ENCODE measurements at places on chromosomes 4 and X. TPM values are rescaled to one million over a fixed set of nuclear protein-coding genes. Genes with fewer than 3 reads are reported as not detected.

DNA sequence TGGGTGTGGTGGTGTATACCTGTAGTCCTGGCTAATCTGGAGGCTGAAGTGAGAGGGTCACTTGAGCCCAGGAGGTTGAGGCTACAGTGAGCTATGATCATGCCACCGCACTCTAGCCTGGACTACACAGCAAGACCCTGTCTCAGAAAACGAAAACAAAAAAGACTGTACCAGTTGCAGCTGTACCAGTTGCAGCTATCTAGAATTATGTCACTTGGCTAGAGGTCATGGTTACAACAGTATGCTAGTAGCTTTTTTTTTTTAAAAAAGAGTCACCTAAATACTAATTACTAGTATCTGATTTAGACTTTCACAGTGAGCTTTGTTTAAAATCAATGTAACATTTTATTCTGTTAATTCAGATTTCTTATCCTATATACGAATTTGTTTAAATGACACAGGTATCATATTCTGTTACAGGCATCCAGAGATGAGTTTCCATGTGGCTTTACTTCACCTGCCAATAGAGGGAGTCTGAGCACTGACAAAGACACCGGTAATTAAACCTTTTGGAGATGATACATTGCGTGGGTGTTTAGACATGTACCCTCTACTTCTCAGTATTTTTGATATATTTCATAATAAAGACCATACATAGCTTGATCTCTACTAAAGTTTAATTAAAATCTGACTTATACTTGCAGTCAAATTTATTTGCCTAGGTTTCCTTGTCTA is 100.2 kb upstream of the IL13RA1 start:
- no peak overlapping the region for H3K4me3 ChIP-seq
- DNase-seq: no peak
- H3K36me3 ChIP-seq: peaks cover 23% of the 10 kb centered on the region
- no peaks in the 10 kb centered on the region for H3K4me1 ChIP-seq

- H3K27ac ChIP-seq: no peak overlapping the region
- peaks cover 19% of the 10 kb centered on the region for H3K4me1 ChIP-seq
- no peak overlapping the region for H3K4me3 ChIP-seq
- peaks cover 4% of the 10 kb centered on the region for H3K27me3 ChIP-seq
- no peaks in the 10 kb centered on the region for H3K36me3 ChIP-seq
Measured at GRCh38 chr4:6448476-6449170, 23.8 kb downstream of the PPP2R2C start.

DNA sequence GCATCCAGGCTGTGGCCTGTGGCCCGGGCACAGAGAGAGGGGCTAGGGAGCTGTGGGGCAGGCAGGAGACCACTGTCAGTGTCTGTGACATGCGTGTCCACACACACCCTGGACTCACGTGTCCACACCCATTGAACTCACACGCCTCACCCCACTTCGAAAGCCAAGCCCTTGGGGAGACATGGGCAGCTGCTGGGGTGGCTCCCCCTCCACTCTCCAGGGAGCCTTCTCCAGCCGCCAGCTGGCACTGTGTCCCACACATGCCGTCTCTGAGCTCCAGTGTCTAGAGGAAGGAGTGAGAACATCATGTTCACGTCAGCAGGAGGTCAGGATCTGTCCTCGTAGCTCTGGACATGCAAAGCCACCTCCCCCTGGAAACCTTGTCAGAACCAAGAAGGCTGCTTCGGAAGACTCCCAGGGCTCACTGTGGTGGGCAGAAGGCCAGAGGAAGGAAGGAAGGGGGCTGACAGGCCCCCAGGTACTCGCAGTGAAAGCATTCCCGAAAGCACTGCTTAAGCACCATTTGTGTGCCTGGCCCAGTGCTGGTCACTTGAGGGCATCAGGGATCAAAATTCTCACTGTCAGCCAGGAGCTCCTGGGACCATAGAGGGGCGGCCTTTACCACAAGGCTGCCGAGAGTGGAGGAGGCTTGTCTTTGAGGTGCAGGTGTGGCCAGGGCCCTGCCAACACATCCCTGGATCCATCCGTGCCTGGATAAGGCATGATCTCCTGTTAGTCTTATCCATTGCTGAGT is 61.4 kb downstream of the HTRA3 start:
- H3K4me3 ChIP-seq: no peak overlapping the region
- no peak overlapping the region for H3K27ac ChIP-seq
- H3K27me3 ChIP-seq: no peaks in the 10 kb centered on the region

GRCh38 chrX:134622056-134622812 is 36.0 kb downstream of the PLAC1 start:
- H3K36me3 ChIP-seq: peaks cover 4% of the 10 kb centered on the region
- H3K4me1 ChIP-seq: peaks cover 20% of the 10 kb centered on the region
- peaks cover 5% of the 10 kb centered on the region for H3K27me3 ChIP-seq
- DNase-seq: peak; percentile 40

- no peaks in the 10 kb centered on the region for H3K4me1 ChIP-seq
- no peak overlapping the region for H3K4me3 ChIP-seq
- DNase-seq: no peak
- no peak overlapping the region for H3K27ac ChIP-seq
- H3K27me3 ChIP-seq: no peaks in the 10 kb centered on the region
Measured at GRCh38 chrX:150919401-150919800, 20.9 kb upstream of the CD99L2 start.

PASD1 gene
- not detected for total RNA-seq

GRCh38 chrX:45191383-45191782 is 9.3 kb downstream of the DIPK2B start:
- no peak overlapping the region for H3K27ac ChIP-seq
- H3K36me3 ChIP-seq: no peaks in the 10 kb centered on the region
- H3K27me3 ChIP-seq: no peaks in the 10 kb centered on the region
- H3K4me3 ChIP-seq: no peak overlapping the region
- no peak for DNase-seq

GRCh38 chrX:137482136-137482535 is 83.8 kb upstream of the ZIC3 start:
- H3K27ac ChIP-seq: no peak overlapping the region
- no peaks in the 10 kb centered on the region for H3K36me3 ChIP-seq
- H3K4me3 ChIP-seq: no peak overlapping the region
- no peaks in the 10 kb centered on the region for H3K4me1 ChIP-seq
- DNase-seq: no peak
- H3K27me3 ChIP-seq: no peaks in the 10 kb centered on the region

DNA sequence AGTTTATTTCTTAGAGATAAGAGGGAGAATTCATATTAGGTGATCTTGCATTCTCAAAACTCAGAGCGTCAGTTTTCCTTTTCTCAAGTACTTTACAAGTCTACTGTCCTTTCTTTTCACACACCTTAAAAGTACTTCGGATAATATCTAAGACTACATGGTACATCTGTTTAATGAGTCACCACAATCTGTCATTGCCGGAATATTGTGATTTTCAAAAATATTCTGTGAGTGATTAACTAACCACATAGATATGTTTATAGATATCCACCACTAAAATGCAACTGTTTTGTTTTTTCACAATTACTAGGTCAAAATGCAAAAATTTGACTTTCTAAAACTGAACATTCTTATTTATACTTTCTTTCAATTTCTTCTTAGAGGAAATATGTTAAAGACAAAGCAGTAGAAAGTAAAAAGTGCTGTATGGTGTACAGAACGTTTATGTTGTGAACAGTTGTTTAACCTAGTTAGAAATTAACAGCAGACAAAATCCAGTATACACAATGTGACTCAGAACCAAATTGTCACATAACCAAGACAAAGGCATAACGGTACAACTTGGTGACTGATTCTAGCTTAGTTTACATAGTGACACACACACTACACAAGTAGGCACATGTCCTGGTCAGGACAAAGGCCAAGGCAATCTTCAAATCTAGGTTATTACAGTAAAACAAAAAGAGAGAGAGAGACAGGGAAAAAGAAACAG is 482.9 kb downstream of the NAF1 start:
- H3K4me1 ChIP-seq: no peaks in the 10 kb centered on the region
- no peak overlapping the region for H3K27ac ChIP-seq
- H3K27me3 ChIP-seq: no peaks in the 10 kb centered on the region
- no peaks in the 10 kb centered on the region for H3K36me3 ChIP-seq
- DNase-seq: no peak
- no peak overlapping the region for H3K4me3 ChIP-seq

WWC2 gene
- 0.23 TPM for total RNA-seq

SEC31A gene
- total RNA-seq: 102 TPM

DNA sequence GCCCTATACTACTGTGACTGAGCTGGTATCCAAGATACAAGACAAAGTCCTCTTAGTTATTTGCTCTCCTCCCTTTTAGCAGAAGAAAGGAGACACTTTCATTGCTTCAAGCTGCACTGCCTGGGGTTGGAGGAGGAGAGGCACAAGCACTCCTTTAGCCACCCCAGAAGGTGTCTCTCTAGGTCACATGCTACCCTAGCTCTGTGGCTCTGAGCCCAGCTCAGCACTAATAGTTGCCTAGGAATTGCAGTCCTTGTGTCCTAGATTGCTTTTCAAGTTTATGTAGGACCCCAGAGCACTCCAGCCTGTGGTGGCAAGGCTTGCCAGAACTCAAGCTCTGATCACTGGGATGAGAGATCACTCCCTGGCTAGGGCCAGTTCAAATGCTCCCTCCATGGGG is 24.4 kb upstream of the LHFPL1 start:
- H3K27me3 ChIP-seq: no peaks in the 10 kb centered on the region
- no peaks in the 10 kb centered on the region for H3K4me1 ChIP-seq
- H3K36me3 ChIP-seq: no peaks in the 10 kb centered on the region

DNA sequence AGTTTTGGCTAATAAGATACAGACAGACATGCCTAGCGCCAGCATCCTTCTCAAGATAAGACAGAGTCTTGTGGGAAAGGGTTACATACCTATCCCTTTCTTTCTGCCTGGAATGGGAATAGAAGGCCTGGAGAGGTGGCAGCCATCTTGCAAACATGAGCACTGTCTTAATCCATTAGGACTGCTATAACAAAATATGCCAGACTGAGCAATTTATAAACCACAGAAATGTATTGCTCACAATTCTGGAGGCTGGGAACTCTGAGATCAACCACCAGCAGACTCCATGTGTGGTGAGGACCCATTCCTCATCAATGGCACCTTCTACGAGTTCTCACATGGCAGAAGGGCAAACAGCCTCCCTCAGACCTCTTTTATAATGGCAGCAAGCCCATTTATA is 26.5 kb upstream of the NEIL3 start:
- H3K4me1 ChIP-seq: peaks cover 3% of the 10 kb centered on the region
- H3K27ac ChIP-seq: no peak overlapping the region
- no peaks in the 10 kb centered on the region for H3K36me3 ChIP-seq
- peaks cover 2% of the 10 kb centered on the region for H3K27me3 ChIP-seq

GRCh38 chr4:173192375-173193162 is 24.0 kb downstream of the GALNT7 start:
- H3K36me3 ChIP-seq: no peaks in the 10 kb centered on the region
- H3K27ac ChIP-seq: no peak overlapping the region
- no peaks in the 10 kb centered on the region for H3K27me3 ChIP-seq
- no peak overlapping the region for H3K4me3 ChIP-seq
- no peak for DNase-seq

DNA sequence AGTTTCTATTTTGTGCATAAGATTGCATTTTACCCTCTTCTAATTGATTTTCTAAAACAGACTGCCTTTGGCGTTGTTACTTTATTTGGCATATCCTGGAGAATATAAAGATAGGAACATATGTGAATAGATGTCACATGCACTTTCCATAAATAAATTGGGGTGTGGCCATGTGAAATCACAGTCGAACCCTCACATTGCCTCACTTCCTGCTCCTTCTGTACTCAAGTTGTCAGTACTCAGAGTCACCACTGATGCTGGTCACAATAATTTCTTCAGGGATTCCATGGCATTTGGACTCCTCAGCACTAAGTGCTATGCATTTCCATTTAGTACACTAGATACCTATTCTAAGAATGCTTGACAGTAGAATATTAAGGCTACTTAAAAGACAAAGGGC is 1.4 kb upstream of the EMCN start:
- H3K27ac ChIP-seq: no peak overlapping the region
- no peak for DNase-seq
- no peak overlapping the region for H3K4me3 ChIP-seq
- H3K4me1 ChIP-seq: no peaks in the 10 kb centered on the region
- peaks cover 16% of the 10 kb centered on the region for H3K27me3 ChIP-seq

DNA sequence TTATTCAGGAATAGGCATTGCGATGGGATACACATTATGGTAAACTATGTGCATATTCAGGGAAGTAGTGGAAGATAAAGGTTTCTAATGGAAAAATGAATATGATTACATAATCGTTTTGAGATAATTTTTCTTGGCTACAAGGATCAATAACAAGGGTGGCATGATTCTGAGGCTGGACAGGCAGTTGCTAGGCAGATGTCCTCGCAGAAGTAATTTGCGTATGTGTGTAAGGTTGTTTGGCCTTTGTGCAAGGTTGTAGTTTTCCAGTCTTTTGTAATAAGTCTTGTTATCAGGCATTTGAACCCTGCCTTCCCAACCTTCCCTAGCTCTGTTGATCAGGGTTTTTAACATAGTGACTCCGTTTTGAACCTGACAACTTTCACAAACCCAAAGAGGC is 59.7 kb downstream of the RGS12 start:
- DNase-seq: no peak
- H3K4me3 ChIP-seq: no peak overlapping the region
- H3K36me3 ChIP-seq: peaks cover 5% of the 10 kb centered on the region
- H3K27ac ChIP-seq: no peak overlapping the region
- H3K4me1 ChIP-seq: peaks cover 11% of the 10 kb centered on the region

- no peak overlapping the region for H3K27ac ChIP-seq
- no peak for DNase-seq
- H3K4me3 ChIP-seq: no peak overlapping the region
- H3K4me1 ChIP-seq: peaks cover 32% of the 10 kb centered on the region
Measured at GRCh38 chrX:1330605-1331004, 6.0 kb upstream of the IL3RA start.

DIPK2B gene
- total RNA-seq: not detected

DNA sequence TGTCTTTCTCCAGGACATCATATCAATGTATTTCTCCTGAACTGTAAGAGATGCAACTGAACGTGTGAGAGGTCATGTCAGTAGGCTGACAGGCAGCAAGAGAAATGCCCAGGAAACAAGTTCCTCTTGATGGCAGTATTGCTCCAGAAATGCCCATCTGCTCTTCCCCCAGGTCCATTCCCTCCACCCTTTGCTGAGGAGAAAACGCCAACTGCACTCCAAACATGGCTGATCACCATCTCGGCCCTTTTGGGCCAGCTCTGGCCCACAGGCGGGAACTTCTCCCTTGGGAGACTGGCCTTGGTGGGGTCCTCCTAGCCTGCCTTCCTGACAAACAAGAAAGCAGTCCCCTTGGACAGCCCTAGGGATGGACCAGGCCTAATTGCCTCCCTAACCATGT is 276.5 kb upstream of the AGTR2 start:
- H3K4me3 ChIP-seq: no peak overlapping the region
- no peak for DNase-seq
- no peaks in the 10 kb centered on the region for H3K36me3 ChIP-seq
- no peaks in the 10 kb centered on the region for H3K4me1 ChIP-seq

DNA sequence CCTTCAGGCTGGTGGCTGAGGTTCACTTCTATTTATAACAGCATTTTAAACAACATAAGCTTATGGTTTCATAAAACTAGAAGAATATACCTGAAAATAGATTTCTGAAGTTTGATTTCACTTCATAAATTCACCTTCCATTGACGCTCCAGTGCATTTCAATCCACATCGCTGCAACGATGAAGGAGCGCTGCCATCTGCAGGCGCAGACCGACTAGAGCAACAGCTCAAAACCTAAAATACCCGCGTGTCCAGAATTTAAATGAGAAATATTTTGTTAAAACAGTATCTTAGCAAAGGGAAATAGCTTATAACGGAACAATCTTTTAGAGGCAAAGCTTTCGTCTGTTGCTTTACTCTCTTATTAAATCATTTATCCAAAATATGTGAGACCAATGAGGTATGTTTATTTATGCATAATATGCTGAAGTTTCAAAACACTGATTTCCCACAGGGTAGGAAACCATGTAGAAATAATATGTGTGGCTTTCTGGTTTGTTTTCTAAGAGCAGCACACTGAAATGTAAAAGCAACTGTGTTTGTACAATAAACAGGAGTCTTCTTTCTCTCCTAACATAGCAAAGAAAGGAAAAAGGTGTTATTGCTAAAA is 816.4 kb upstream of the FRG1 start:
- no peak overlapping the region for H3K27ac ChIP-seq
- no peaks in the 10 kb centered on the region for H3K36me3 ChIP-seq
- no peaks in the 10 kb centered on the region for H3K27me3 ChIP-seq
- no peak for DNase-seq
- no peak overlapping the region for H3K4me3 ChIP-seq

All from activated CD4-positive, alpha-beta memory T cell treated with anti-CD3 and anti-CD28 coated beads, Interleukin-2, amount 10 ng/mL, durations not matched to agents 7 days and 5 days (primary cell).